ENCODE measurements at places on chromosomes 5 and 9.

DNA sequence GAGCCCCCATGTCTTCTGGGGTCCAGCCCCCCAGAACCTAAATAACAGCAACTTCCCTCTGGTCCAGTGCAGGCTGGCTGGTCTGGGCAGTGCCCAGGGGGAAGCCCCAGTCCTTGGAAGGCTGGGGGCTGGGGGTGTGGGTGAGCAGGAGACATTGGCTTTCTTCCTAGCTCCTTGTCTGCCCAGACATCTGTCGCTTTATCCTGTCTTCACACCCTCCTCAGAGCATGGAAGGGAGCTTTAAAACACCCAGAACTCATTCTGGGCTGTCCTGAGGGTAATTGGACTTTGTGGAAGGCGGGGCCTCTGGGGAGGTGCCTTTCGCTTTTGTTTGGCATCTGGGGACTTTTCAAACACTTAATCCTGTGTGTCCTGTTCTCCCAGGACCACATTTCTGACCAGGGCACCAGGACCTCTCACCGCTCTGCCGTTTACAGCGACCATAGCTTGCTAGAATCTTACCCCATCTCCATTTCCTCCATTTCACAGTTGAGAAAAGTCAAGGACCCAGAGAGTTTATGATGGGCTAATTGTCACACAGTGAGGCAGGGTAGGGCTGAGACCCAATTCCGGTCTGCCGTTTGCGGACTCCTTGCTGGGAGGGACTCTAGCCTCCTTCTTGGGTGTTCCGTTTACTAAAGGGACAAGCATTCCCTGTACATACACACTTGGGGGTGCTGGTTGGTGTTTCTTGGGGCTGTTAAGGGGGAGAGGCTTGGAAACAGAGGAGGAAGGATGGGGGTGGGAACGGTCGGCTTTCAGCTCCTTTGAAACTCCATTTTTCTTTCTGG, 1.1 kb downstream of the GSN start:
- DNase-seq: no peak

GRCh38 chr5:153964880-153965645, 73.6 kb downstream of the FAM114A2 start:
- DNase-seq: no peak

- DNase-seq: no peak
Observed at GRCh38 chr5:54534191-54535004, 16.8 kb downstream of the SNX18 start.

GRCh38 chr5:143054480-143054941, 284.3 kb downstream of the ARHGAP26 start:
- DNase-seq: no peak

DNA sequence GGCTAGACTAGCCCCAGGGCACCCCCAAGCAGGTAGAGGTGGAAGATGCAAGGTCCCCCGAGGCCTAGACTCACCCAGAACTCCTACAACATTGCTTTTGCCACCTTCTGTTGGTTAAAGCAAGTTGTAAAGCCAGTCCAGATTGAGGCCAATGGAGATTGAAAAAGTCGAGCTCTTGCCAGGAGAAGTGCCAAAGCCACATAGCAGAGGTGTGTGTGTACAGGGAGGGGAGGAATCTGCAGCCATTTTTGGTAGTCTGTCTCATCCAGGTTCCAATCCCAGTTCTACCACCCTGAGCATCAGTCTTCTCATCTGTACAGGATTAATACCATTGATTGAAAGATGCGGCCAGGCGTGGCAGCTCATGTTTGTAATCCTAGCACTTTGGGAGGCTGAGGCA, 12.3 kb upstream of the URM1 start:
- no peak for DNase-seq

- DNase-seq: no peak
Observed at GRCh38 chr5:44622331-44622730, 186.4 kb upstream of the MRPS30 start.

GRCh38 chr5:178297751-178298150, 65.1 kb upstream of the PHYKPL start:
- no peak for DNase-seq

DNA sequence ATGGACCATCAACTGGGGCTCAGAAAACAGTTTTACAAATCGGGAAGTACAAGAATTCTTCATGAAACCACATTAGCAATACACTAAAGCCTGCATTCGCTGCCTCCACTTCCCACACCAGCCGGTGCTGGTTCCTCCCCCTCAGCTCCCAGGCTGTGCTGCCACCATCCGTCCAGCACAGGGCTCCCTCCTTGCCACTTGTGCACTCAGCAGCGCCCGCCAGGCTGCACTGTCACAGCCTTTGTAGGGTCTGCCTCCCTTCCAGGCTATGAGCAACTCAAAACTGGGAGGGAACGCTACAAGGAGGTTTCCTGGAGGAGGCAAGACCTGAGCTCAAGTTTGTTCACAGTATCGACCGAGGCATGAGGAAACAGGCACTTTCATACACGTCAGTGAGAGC, 7.7 kb downstream of the MAPK9 start:
- DNase-seq: no peak

- no peak for DNase-seq
Observed at GRCh38 chr5:170000155-170000554, 19.9 kb upstream of the INSYN2B start.

- DNase-seq: no peak
Observed at GRCh38 chr9:127178686-127179632, 56.5 kb upstream of the ANGPTL2 start.
